ENCODE measurements at places on chromosomes 16 and 17.

GRCh38 chr17:51739245-51739886 lies 419.1 kb downstream of the CA10 start:
- no peak for DNase-seq

DNA sequence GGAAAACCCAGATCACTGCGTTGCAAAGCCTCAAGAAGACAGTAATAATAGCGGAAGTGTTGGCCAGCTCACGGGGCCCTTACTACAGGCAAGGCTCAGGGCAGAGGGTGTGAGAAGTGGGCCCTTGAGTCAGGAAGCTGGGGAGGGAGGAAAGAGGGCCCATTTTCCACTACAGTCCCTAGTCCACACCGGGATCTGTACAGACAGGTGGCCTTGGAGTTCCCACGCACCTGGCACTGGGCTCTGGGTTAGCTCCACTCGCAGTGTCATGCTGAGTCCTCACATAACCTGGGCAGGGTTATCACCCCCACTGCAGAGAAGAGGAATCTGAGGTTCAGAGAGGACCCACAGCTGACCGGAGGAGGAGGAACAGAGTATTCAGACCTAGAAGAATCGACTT lies 16.8 kb upstream of the MTSS2 start:
- DNase-seq = no peak

GRCh38 chr17:82752371-82753200 lies 721 bp downstream of the TBCD start:
- DNase-seq = no peak

DNA sequence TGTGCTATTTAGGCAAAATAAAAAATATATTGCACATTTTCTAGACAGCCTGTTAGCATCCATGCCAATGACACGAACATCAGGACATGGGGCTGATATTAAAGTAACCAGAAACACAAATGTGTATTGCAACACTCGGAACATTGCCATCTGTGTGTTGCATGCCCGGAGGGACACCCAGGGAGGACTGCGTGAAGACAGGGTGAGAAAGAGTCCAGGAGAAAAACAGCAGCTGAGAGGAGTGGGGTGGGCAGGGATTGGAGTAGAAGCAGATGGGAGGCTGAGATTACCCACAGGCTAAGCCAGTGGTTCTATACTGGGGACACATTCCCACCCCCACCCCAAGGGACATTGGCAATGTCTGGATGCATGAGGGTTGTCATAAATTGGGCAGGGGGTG lies 114.8 kb downstream of the GRIN2A start:
- no peak for DNase-seq

DNA sequence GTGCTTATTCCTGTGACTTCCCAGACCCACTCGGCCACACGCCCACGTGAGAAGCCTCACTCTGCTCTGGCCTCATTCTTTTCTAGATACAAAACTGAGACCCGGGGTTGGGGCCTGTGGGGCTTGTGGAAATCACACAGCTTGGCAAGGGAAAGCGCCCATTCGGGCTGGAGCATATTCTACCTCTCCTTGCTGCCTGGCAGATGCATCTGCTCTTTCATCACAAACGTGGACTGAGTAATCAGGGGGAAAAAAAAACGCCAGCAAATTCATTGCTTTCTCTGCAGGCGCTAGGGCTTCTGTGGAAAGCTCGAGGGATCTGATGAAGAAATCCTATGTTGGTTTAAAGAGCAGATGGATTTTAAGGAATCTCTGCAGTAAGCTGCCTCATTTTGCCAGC lies 44.4 kb downstream of the DNAH9 start:
- no peak for DNase-seq

- peak; percentile 24 for DNase-seq
Observed at GRCh38 chr16:81723098-81723723, 55.9 kb upstream of the PLCG2 start.

GRCh38 chr17:78872486-78872885 lies 30.5 kb downstream of the CEP295NL start:
- DNase-seq = no peak

GRCh38 chr17:40515491-40516041 lies 14.1 kb upstream of the TNS4 start:
- DNase-seq = peak; percentile 33

DNA sequence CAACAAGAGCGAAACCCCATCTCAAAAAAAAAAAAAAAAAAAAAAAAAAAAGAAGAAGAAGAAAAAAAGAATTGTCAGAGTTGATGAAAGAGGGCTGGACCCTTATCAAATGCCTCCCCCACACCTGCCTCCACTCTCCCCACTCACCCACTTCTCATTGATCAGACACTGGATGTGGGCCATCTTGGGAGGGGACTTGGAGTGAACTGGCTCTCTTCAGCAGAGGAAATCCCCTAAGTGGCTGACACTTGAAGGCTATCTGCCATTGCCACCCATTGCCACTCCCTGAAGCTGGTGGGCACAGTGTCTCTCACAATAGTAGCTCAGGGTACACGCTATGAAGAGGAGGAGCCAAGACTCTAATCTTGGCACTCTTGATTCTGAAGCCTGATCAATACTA lies 1.6 kb downstream of the ITGA2B start:
- DNase-seq = no peak

DNA sequence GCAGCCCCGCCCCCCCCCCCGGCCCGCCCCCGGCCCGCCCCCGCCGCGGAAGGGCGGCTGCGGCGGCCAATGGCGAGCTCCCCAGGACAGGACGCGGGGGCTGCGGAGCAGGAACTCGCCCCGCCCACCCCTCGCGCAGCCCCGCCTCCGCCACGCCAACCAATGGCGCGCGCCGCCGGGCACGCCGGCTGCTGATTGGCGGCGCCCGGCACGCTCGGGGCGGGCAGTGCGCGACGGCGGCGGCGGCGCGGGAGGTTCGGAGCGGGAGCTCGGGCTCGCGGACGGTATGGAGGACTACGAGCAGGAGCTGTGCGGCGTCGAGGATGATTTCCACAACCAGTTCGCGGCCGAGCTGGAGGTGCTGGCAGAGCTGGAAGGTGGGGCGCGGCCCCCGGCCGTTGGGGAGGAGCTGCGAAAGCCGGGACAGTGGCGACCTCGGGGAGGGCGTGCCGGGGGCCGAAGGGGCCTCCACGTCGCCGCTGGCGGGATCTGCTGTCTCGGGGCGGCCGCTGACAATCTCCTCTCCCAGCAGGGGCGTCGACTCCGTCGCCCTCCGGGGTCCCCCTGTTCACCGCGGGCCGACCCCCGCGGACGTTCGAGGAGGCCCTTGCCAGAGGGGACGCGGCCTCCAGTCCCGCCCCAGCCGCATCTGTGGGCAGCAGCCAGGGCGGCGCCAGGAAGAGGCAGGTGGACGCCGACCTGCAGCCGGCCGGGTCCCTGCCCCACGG lies at the start of gene CHTF18:
TSS of gene CHTF18 (plus strand) at position 222 of the 728 bp plus-strand sequence. CDS start at position 287, 65 bp downstream.
- peak; percentile 94 for DNase-seq

- no peak for DNase-seq
Observed at GRCh38 chr16:9327253-9327652, 235.8 kb downstream of the HAPSTR1 start.

DNA sequence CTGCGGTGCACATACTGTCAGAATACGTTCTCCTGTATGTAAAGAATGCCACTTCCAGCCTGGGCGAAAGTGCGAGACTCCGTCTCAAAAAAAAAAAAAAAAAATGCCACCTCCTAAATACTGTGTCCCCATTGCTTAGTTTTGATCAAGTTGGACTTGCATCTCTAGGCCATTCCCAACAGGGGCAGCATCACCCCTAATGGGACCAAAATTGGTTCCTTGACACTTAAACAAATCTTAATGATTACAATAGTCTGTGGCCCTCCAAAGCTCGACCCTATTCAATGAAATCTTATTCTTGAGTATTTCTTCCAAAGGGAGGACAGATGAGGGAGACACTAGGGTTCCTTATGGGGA lies 154.7 kb upstream of the PLCG2 start:
- DNase-seq = no peak

GRCh38 chr16:74586948-74587347 lies 20.0 kb downstream of the GLG1 start:
- no peak for DNase-seq

- no peak for DNase-seq
Observed at GRCh38 chr16:9099131-9099625, 7.7 kb downstream of the HAPSTR1 start.

DNA sequence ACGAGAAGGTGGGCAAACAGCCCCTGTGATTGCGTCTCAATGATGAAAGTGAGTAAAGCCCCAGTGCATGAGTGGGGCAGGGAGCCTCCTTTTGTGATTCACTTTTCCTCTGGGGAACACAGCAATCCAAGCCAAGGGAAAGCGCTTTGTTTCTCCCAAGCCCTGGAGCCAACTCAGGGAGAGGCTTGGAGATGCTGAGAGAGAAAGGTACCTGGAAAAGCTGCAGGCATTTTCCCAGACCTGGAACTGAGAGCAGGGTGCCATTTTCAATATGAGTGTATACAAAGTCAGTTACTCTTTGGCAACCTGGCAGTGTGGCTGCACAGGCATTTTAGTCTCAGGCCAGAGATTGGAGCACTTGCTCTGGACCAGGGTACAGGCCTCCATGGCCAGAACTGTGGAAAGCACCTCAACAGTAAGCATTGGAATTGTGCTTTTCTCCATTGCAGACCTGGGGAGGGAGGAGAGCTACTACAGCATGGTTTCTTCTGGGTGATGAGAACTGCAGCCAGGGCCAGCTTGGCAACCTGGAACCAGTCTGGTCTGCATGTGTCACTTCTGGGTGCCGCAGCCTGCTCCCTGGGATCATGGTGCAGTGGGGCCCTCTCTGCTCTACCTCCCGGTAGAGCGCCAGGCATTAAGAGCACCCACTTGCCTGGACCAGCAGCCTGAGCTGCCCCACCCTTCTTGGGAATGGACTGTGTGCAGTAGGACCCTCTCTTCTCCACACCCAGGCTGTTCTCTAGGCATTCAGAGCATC lies 89.0 kb upstream of the CDH5 start:
- no peak for DNase-seq

- DNase-seq = no peak
Observed at GRCh38 chr16:23368469-23368868, 66.4 kb downstream of the SCNN1B start.

DNA sequence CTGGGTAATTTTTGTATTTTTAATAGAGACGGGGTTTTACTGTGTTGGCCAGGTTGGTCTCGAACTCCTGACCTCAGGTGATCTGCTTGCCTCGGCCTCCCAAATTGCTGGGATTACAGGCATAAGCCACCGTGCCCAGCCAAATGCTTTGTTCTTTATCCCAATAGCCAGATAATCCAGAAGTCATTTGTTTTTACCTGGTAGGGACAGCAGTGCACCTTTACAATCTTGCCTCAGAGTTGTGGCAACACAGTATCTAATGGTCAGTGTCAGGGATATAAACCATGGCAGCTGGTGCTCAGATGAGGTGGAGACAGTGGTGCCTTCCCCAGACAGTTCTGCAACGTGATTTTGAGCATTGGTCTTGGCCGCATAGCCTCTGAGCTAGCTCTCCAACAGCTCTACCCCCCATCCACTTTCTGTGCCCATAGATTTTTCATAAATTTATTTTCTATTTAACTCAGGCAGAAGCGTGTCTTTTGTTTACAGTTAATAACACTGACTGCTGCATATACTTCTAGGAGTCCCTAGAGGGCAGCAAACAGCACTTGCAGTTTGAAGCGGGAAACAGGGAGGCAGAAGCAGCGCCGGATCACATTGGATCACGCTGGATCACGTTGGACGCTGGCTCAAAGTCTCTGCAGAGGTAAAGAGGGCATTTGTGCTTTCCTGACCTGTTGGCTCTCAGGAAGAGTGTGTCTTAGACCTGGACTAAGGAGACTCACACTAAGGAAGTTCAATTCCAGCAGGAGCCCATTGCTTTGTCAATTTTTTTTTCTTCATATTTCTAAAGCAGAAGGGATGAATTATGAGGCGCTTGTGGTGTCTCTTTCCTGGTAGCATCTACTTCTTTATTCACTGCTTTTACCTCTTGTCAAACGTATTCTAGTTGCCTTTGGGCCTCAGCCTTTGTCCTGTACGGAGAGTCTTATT lies 5.1 kb upstream of the GGT6 start:
- peak; percentile 55 for DNase-seq

- DNase-seq = no peak
Observed at GRCh38 chr16:47486856-47487255, 25.7 kb downstream of the PHKB start.

- DNase-seq = no peak
Observed at GRCh38 chr16:16032271-16032979, 83.0 kb downstream of the ABCC1 start.

DNA sequence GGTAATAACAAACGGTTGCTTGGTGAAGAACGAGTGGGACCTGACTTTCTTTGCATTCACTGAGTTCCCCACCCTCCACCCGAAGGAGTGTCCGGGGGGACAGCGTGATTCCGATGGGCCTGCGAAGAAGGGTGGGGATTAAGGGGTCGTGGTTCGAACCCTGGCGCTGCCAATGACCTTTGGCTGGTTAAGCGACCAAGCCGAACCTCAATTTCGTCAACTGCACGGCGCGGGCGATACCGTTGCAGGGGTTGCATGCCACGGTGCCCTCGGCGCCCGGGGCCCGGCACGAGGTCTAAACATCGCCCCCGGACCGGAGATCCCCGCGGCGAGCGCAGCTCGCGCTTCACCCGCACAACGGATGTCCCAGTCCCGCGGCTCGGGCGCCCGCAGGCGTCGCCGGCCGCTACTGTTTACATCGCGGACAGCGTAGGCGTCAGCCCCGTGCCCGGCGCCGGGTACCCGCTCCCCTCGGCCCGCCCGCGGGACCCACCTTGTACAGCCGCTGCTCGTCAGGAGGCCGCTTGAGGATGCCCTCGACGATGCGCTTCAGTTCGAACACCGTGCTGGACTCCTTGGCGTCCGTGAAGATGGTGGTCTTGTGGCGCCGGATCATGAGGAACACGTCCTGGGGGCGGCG lies 460 bp downstream of the ELOB start:
- DNase-seq = peak; percentile 46

DNA sequence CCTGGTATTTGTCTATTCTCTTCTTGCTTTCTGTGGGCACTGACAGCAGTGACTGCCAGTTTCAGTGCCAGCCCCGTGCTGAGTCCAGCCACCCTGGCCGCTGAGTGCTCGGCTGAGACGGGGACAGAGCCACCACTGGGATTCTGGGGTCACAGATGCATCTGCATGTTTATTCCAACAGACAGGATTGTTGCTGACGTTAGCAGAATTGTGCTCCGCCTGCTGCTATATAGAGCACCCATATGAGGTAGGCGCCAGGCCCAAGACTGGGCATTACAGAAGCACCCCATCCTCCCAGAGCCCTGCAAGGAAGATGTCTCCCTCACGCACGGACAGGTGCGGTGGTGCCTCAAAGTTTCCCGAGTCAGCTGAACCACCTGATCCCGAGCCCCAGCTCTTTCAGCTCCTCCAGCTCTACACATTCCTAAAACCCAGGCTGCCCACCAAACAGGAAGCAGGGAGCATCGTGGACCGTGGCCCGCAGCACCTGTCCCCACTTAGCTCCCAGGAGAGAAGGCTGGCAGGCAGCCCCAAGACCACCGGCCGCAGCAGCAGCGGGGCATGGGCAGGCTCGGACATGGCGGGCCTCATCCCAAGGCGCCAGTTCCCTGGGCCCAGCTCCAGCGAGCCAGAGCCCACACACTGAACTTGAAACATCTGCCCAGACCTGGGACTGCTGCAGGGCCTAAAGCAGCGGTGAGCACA lies 44.9 kb upstream of the RASD1 start:
- DNase-seq = no peak

DNA sequence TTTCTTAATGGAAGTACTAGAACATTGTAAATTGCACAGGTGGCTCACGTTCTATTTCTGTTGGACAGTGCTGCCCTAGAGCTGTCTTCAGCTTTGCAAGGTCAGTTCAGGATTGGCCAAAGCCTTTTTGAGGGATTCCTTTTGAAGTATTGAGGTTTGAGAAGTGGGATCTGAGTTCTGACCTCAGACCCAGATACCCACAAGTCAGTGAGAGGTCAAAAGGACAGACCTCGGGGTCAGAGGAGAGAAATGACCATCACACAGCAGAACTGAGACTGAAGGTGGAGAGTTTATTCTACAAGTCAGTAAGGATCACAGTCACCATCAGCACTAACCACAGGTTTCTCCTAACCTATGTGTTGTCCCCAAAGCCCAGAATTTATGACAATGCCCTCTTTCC lies 1.7 kb downstream of the ACSM5 start:
- DNase-seq = no peak

Measured in activated naive CD4-positive, alpha-beta T cell treated with Interleukin-2 at 50 U/mL for 16 hours (primary cell).